Cerebellar nuclear complex (tissue), 1 donor: ENCODE measurements at places on chromosomes 3 and 15.

GRCh38 chr3:121477589-121477988 lies 68.2 kb downstream of the POLQ start:
- DNase-seq = no peak

DNA sequence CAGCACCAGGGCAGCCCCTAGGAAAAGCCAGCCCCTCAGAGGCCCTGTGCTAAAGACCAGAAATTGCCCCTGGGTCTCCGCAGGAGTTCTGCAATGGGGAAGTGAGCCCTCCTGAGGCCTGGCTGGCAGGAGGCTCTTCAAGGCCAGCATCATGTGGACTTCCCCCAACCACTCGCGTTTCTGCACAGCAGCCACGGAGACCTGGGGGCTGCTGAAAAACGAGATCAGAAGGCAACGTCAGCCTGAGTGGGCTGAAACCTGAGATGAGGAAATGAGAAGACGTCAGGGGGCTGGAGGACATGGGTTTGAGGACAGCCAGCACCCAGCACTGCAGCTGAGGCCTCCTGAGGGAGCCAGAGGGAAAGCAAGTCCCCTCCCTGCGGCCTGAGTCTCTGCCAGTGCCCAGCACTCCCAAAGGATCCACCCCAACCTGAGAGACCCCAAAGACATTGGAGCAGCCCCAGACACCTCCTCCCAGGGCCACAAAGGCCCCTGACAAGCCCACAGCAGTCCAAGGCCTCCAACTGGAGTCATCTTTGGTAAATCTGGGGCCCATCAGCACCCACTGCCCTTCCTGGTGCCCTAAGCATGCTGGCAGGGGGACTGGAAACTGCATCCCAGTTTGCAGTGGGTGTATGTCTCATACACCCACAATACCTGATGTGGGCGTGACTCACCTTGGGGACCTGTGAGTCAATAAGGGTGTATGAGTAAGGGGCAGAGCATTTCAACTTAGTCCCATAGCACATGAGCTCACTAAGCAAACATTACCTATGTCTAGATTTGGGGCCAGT lies 29.2 kb upstream of the CYP11A1 start:
- no peak for DNase-seq

DNA sequence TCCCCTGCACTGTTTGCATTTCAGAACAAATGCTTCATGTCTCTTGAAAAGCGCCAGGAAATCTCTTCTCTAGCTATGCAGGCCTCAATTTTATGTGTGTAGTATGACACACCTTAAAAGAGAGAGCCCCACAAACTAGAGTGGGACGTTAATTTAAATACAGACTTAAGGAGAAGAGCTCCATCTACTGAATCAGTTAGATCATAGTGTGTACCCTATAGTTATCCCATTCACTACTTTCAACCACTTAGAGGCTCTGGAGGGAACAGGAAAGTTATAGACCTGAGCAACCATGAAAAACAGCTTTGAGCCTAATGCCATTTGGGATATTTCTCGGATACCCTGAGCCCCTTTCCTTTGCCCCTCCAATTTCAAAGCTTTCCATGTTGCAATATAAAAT lies 153.7 kb downstream of the TIGIT start:
- DNase-seq = no peak

GRCh38 chr3:23019596-23020300 lies 183.4 kb upstream of the UBE2E2 start:
- no peak for DNase-seq

GRCh38 chr3:112786002-112786590 lies 60.6 kb downstream of the CD200R1L start:
- DNase-seq = no peak
